ENCODE measurements at places on chromosomes 11 and 22.
A peak's percentile ranks its signal among the peaks of the same experiment; 100 is the strongest.

- no peak for DNase-seq
These were observed 20.1 kb downstream of the ADA2 start for GRCh38 chr22:17199003-17199731.

DNA sequence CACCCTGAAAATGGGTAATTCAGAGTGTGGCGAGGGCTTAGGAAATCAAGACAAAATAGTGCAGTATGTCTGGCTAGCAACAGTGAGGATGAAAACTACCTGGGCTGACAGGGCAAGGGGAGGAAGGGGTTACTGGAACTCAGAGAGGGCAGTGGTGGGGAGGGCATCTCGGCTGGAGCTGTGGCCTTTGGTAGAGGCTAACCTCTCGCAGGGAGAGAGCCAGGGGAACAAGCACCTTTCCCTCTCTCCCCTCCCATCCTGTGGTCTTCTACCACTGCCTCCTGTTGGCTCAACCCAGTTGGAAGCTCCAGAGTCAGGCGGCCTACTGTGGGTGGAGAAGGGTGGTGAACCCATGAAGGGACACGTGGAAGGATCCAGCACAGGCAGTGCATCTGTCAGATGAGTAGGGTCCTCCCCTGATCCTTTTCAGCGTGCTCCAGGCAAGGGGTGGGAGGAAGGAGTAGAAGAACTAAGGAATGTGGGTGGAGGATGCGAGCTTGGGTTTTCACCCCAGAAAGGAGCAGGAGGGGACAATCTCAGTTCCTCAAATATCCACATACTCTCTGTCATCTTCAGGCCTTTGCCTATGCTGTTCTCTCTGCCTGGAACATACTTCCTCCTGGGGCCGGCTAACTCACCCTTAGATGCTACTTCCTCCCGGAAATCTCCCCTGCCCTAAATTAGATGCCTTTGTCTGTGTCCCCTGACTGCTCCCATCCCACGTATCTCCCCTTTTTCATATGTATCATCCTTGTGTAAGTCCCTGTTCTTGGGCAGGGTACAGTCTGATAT is 6.2 kb upstream of the KCNE3 start:
- no peak for DNase-seq

DNA sequence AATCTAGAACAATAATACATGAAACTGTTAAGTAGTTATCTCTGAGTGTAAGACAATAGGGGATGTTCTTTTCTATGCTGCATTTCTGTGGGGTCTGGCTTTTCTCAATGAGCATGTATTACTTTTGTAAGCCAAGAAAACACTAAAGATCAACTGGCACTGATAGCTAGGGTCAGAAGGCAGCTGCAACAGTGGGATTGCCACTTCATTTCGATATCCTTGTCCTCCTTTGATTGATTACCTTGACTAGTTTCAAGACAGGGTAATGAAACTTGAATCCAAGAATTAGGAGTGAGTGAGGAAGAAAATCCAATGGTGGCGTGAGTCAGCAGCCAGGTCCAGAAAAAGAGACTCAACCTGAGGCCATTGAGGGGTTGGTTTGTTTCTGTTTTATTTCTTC is 46.5 kb downstream of the FEZ1 start:
- DNase-seq, result no peak

GRCh38 chr11:127274328-127274676 is 273.7 kb upstream of the KIRREL3 start:
- no peak for DNase-seq

- DNase-seq, result no peak
These were observed 1.1 kb upstream of the RASD2 start for GRCh38 chr22:35539487-35539886.

DNA sequence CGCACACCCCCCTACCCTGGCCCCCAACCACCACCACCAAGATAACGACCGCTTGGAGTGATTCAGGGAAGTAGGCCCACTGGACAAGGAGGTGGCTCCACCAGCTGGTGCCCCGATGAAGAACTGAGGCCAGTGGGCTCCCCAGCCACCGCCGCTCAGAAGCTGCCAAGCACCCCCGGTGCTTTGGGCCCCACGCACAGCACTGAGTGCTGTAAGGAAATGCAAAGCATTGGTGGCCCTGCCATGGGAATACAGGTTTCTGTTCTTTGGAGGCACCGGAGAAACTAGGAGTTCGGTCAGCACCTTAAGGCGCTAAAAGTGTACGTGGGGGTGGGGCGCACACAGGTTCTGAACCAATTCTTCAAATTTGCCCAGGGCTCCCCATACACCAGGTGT is 664 bp upstream of the PRSS23 start:
- no peak for DNase-seq

DNA sequence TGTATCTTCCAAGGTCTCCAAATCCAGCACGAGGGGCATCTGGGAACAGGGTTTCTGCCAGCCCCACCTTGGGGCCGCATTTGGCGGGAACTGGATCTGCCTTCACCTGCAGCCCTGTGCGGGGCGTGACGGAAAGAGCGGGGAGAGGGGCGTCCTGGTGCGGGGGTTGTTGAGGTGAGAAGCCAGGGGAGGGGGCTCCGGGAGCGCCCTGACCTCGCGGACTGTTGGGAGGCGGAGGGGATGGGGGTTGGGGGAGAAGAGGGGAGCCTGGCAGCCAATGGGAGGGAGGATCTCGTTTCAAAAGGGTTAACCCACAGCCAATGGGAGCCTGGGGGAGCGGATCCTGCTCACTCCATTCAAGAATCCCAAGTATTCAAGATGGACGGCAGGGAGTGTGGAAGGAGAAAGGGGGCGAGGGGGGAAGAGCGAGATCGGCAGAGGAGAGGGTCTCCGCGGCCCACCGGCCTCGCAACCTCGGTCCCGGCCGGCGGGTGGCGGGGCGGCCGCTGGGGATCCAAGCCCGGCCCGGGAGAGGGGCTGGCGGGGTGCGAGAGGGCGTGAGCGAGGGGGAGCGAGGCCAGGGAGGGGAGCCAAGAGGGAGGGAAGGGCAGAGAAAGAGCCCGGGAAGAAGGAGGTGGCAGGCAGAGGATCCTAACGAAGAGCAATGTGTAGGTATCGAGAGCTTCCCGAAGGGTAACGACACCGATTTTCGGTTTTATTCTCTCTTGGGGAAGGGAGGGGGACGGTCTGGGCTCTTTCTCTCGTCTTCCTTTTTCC is 11.5 kb downstream of the YPEL4 start:
- peak; percentile 32 for DNase-seq

- no peak for DNase-seq
These were observed 95.8 kb downstream of the ADAMTS15 start for GRCh38 chr11:130544266-130544665.

DNA sequence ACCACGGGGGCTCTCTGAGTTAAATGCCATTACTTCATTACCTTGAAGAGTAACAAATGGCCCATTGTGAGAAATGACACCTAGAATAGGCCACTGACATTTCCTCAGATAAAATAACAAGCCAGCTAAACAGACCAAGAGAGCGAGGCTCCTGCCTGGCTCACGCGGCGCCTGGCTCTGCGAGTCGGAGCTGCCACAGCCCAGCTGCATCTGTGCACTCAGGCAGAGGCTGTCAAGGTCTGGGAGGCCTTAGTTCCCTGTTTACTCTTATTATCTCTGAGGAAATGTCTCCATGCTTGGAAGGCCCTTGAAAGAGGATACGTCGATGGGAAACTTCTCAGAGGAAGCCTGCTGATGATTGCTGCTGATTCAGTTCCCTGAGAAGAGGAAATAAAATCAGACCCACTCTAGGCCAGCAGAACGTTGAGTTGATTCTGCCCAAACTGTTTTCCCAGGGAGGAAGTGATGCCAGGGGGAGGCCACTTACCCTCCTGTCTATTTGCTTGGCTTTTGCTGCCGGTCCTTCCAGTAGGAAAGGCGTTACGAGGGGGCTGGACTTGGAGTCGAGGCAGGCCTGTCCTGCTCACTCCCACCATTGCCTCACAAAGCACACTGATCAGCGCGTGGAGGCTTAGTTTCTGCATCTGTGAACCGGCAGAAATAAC is 208.8 kb downstream of the TBC1D22A start:
- DNase-seq, result no peak

GRCh38 chr11:34223021-34223813 is 117.8 kb downstream of the NAT10 start:
- DNase-seq, result no peak

DNA sequence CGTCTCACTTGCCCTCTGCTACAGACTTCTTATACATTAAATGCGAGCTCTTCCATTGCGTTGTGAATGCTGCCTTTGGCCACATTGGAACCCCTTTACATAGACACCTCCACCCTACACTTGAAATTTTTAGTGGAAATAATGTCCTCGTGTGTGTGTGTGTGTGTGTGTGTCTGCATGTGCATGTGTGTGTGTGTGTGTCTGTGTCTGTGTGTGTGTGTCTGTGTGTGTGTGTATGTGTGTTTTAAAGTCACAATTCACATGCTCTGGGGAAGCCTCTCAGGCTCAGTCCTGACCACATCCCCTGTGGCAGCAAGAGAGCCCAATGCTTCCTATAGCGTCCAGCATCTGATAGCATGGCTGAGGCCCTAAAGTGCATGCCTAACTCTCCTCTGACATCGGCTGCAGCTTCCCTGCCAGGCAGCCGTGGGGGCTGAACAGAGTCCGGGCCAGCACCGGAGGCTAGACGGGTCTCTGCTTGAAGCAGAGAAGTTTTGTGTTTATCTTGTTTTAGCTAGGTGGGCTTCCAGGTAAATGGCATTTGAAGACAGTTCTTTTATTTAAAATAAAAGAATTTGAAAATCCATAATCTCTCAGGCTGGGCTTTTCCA is 64.5 kb upstream of the EMID1 start:
- DNase-seq, result no peak

GRCh38 chr22:22103078-22103875 is 120.7 kb upstream of the TOP3B start:
- peak; percentile 3 for DNase-seq

GRCh38 chr22:44909241-44909640 is 100.6 kb downstream of the PHF21B start:
- DNase-seq, result no peak

GRCh38 chr22:24683691-24684090 is 80.7 kb downstream of the GGT1 start:
- no peak for DNase-seq

DNA sequence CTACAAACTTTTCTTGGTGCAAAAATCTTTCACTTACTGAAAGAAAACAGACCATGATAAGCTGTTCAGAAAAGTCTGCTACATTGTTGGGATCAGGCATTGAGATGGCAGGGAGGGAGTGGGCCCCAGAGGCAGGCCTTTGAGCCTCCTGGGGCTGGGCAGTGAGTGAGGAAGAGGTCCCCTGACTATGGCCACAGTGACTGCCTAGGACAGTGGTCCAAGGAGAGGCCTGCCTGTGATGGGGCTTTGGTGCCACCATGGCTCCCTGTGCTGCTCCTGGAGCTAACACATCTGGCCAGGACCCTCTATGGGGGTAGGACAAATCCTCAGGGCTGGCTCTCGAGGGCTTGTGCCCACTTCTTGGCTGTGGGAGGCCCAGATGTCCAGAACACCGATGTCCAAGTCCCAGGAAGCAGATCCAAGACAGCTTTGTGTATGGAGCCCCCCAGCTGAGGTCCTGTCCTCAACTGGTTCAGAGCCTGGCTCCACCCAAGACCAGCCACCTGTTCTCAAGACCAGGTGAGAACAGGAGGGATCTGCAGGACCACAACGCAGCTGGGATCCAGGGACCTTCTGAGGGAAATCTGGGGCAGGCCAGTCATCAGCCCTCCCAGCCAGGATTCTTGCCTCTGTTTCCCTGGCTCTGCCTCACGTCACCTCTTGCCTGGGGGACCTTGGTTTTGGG is 36.9 kb downstream of the PPM1F start:
- DNase-seq, result no peak

GRCh38 chr11:92739041-92739440 is 230.4 kb upstream of the MTNR1B start:
- no peak for DNase-seq

DNA sequence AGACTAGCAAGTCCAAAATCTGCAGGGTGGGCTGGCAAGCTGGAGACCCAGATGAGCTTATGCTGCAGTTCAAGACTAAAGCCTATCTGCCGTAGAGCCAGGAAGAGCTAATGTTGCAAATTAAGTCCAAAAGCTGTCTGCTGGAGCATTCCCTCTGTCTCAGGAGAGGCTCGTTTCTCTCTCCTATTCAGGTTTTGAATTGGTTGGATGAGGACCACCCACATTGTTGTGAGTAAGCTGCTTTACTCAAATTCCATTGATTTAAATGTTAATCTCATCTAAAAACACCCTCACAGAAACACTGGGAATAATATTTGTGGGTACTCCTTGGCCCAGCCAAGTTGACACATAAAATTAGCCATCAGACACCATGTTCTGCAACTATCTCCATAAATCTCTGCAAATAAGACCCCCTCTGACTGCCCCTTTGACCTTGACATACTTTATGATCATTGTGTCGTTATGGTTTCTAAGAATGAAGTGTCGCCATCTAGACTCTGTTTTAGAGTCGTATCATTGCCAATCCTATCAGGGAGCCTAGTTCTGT is 16.8 kb upstream of the CUL5 start:
- DNase-seq, result no peak

DNA sequence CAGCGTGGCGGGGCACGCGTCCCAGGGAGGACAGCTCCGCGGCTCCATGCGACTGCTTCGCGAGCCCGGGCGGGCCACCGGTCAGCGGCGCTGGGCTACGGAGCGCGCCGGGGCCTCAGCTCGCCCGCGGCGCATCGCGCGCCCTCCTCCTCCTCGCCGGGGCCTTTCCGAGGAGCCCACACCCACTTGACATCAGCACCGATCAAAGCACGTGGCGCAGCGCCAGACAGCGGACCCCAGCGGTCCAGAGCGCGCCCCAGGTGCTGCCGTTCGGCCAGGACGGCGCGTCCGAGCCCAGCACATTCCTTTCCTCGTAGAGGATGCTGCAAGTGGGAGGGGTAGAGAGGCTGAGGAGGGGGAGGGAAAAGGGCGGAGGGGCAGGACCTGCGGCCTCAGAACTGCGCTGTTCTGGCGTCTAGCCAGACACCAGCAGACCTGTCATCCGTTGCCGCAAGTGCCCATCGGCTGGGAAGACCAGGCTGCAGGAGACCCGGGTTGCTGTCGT is 88.6 kb downstream of the PLEKHA7 start:
- peak; percentile 35 for DNase-seq

DNA sequence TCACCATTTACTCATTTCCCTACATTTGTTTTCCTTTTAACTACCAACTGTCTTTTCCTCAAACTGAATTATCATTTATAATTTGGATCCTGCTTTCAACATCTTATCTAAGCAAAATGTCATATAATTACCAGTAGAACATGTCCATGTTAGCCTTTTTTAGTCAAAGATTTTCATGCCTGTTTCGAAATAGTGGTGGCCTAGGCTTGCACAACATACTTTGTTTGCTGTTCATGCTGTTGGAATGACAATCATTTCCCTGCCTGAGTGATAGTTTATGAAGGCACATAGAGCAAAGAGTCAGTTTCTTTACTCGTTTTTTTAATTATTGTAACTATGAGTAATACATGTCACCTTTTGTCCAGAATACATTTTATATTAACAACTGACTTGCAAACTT is 144.3 kb upstream of the ANO3 start:
- no peak for DNase-seq

GRCh38 chr11:41051919-41052635 is 407.4 kb downstream of the LRRC4C start:
- DNase-seq, result no peak

Measured in RPMI8226 (cell line).